Thymus (tissue), 14 donors: ENCODE measurements at places on chromosomes 6 and 20.

DNA sequence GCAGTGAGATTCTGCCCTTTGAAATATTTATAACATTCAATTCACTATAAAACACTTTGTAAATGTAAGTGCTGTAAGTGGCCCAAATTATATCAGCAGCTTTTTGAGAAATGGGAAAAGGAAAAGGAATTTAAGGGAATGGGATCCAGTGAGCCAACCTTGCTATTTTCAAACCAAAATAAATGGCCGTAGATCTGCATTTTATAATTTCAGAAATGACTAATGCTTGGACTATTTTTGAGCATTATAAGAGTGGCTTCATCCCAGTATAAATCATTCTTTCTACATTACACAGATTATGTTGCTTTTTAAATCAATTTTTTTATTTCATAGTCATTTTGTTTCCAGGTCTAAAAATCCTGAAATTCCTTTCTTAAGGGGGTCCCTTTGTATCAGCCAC lies 49.2 kb downstream of the ANKRD6 start:
- DNase-seq = no peak

- DNase-seq = no peak
These were observed 10.7 kb downstream of the DLL1 start for GRCh38 chr6:170279977-170280688.

GRCh38 chr6:71420095-71420692 lies 131.6 kb downstream of the OGFRL1 start:
- DNase-seq = no peak

GRCh38 chr6:125041740-125042459 lies 79.7 kb downstream of the RNF217 start:
- no peak for DNase-seq

DNA sequence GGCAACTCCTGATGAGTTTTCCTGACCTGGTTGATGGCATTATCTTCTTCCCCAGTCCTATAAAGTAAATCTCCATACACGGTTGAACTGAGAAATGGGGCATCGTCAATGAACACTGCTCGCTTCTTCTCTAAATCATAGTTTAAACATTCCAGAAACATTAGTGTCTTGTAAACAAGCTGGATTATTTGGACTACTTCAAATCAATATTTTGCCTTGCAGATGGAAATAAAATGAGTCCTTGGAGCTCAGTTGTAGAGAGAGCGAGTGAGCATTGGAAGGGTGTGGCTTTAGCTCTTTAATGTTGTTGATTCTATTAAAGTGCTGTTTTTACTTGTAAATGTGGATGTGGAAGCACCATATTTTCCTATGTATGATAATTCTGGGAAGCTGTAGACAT lies 18.4 kb downstream of the C6orf89 start:
- DNase-seq = no peak

DNA sequence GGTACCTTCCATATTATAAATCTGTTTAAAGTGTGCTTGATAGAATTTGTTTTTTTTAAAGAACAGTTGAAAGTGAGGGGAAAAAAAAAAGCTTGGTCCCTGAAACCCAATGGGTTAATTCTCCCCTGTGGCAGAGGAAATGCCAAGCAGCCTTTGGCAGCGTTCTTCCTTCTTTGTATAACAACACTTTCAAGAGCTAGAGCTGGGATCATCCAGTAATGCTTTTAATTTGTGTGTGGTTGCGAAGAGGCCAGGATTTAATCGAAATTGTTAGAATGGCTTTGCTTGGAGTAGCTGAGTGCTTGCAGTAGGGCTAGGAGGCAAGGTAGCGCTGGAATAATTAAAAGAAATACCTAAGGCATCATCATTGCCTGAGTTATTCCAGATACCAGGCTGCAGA lies 692.0 kb downstream of the DHX35 start:
- DNase-seq = no peak

DNA sequence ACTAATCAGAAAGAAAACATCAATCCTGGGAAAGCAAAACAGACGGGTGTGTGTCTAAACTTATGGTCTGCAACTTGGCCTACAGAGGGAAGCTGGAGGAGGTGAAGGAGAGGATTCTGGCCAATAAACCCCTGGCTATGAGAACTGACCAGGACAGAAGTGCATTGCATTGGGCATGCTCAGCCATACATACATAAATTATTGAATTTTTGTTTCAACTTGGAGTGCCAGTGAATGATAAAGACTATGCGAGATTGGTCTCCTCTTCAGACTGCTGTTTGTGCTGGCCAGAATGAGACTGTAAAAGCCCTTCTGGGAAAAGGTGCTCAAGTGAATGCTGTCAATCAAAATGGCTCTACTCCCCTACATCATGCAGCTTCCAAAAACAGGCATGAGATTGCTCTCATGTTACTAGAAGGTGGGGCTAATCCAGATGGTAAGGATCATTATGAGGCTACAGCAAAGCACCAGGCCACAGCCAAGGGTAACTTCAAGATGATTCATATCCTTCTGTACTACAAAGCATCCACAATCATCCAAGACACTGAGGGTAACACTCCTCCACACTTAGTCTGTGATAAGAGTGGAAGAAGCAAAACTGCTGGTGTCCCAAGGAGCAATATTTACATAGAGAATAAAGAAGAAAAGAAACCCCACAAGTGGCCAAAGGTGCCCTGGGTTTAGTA lies 17.4 kb downstream of the ADNP start:
- no peak for DNase-seq

DNA sequence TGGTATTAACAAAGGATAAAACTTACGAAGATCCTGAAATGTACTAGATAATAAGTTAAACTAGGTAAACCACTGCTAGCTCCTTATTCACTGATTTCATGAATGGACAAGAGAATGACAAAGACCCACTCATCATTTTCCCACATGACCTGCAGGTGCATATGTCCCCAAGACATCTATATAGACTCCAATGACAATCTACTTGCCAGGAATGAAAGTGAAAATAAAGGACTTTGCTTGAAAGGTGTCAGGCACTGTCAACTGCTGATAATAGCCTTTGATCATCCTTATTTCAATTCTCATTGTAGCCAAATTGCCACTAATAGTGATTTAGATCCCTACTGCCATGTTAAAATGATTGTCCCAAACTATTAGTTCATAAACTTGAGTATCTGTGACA lies 321.8 kb downstream of the HACE1 start:
- DNase-seq = no peak

DNA sequence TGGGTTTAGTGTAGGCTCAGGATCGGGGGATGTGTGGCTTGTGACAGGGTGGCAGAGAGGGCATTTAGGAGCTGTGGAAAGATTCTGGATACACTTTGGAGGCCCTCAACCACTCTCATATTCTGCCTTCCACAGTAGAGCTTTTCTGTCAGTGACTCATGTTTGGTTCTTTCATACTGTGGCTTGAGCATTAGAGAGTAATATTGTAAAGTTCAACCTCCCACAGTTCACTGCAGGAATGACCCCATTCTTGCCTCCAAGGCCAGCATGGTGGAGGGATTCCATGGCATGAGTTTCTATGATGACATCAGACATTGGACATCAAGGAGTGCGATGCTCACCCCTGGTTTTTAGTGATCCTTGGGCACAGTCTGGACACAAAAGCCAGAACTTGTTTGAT lies 50.9 kb downstream of the DTD1 start:
- no peak for DNase-seq

DNA sequence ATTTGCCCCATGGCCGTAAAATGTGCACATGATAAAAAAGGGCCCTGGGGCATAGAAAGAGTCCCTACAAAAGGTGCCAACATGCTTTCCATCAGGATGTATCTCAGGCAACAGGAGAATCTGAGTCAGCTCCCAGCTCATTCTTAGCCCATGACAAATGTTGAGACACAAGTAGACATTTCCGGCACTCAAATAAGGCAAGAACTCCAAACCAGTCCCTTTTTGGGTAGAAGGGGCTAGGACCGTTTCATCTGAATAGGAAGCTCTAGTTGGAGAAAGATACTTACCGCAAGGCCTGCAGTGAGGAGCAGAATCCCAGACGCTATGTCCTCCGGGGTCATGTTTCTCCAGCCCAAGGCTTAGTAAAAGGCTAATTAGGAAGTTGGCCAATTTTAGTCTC lies 261.0 kb upstream of the RIN2 start:
- DNase-seq = no peak

- no peak for DNase-seq
These were observed 778 bp upstream of the ATF6B start for GRCh38 chr6:32128751-32129296.

GRCh38 chr6:124688369-124688768 lies 273.9 kb upstream of the RNF217 start:
- DNase-seq = no peak

DNA sequence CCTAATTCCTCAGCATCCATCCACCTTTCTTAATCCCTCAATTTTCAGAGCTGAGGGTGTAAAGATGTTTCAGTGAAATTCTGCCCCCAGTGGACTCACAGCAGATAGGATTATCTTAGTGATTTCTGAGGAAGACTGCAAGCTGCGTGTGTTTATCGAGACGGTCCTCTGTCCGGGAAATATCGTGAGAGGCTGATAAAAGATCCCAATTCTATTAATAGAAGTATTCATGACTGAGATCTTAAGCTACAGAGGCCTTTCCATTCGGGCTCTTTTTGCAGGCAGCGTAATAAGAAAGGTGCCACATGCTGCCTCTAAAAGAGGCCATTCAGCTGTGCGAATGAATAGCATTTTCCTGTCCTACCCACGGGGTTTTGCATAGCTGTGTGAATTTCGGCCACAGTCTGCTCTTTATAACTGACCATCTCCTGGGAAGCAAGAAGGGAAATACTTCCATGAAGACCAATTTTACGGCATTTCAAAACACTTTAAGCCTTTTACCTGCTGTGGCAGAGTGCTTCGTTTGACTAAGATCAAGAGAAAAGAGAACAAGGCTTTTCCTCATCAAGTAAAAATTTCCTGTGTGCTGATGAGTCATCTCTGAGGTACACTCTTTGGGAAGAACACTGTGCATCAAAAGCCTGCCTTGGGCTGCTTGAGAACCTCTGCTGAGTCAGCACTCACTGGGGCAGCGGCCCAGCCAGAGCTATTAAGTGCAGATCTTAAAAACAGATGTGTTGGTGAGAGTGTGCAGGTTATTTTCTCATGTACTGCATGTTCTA lies 208.8 kb downstream of the ARHGAP18 start:
- peak; percentile 33 for DNase-seq

DNA sequence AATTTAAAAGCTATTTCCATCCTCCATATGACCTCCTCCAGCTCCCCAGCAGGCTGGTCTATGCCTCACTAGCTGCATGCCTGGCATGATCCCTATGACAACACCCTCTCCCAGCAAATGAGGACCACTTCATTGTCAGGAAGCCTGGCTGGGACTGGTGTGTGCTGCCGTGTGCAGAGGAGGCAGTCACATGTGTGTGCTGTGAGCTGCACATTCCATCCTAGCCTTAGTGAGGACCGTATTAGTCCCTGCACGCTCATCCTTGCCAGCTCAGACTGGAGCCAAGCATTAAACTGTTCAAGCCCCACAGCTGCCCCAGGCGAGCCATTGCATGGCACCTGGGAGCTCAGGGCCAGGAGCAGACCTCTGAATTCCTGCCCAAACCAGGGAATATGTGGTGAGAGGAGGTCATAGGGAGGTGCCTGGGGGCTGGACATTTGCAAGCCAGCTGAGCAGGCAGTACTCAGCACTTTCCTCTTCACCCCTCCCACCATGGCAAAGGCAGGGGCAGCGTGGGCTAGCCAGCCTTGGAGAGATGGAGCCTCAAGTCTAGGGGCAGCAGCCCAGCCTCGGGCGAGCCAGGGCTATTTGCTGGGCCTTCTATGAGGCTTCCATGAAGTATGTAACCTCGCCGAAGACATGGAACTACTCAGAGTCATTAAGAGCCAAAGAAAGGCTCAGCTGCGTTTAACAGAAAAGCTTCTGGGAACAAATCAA lies 8.7 kb upstream of the CCN5 start:
- DNase-seq = no peak

- no peak for DNase-seq
These were observed 6.1 kb upstream of the PKIG start for GRCh38 chr20:44576297-44576696.

GRCh38 chr20:21272279-21272678 lies 30.9 kb upstream of the XRN2 start:
- no peak for DNase-seq

GRCh38 chr20:39358052-39358451 lies 395.9 kb downstream of the DHX35 start:
- DNase-seq = no peak

- DNase-seq = no peak
These were observed 41.4 kb upstream of the TMX4 start for GRCh38 chr20:8060977-8061376.

GRCh38 chr6:111357705-111358104 lies 125.3 kb downstream of the REV3L start:
- no peak for DNase-seq

- DNase-seq = no peak
These were observed 9.5 kb downstream of the NT5E start for GRCh38 chr6:85459224-85459901.

GRCh38 chr6:163327921-163328320 lies 86.6 kb upstream of the QKI start:
- no peak for DNase-seq

GRCh38 chr6:122323361-122323760 lies 76.1 kb upstream of the HSF2 start:
- no peak for DNase-seq

GRCh38 chr20:21719592-21720214 lies 14.2 kb downstream of the PAX1 start:
- peak; percentile 16 for DNase-seq

GRCh38 chr20:20741087-20742045 lies 28.9 kb upstream of the RALGAPA2 start:
- DNase-seq = no peak

DNA sequence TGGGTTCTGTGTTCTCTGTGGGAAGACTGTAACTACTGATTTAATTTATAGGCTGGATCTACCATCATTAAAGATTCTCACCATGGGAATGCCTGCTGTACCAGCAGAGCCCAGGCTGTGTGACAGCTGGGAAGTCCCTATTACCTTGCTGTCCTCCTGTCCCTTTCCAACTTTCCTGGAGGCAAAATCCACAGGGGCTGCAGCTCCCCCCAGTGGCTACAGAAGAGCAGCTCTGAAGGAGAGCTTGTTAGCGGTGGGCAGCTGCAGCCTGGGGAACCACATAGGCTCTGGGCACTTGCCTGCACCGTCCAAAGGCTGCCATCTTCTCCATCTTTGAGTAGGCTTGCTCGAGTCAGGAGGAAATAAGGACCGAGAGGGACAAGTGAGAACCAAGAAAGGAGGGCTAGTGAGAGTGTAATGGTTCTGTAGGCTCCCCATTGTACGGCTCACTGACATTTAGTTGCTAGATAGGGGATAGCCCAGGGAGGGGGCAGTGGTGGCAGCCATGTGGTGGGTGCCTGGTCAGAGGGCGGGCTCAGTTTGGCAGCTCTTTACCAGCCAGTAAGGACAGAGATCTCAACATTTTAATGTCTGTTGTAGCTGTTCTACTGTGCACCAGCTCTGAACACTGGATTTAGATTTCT lies 155.1 kb upstream of the MLIP start:
- DNase-seq = peak; percentile 44

- DNase-seq = no peak
These were observed 697.8 kb downstream of the KIF16B start for GRCh38 chr20:15875446-15875845.

GRCh38 chr6:92586236-92586977 lies 833.0 kb downstream of the EPHA7 start:
- no peak for DNase-seq
